Fibroblast of gingiva (primary cell): ENCODE measurements at places on chromosomes 4 and X.

DNA sequence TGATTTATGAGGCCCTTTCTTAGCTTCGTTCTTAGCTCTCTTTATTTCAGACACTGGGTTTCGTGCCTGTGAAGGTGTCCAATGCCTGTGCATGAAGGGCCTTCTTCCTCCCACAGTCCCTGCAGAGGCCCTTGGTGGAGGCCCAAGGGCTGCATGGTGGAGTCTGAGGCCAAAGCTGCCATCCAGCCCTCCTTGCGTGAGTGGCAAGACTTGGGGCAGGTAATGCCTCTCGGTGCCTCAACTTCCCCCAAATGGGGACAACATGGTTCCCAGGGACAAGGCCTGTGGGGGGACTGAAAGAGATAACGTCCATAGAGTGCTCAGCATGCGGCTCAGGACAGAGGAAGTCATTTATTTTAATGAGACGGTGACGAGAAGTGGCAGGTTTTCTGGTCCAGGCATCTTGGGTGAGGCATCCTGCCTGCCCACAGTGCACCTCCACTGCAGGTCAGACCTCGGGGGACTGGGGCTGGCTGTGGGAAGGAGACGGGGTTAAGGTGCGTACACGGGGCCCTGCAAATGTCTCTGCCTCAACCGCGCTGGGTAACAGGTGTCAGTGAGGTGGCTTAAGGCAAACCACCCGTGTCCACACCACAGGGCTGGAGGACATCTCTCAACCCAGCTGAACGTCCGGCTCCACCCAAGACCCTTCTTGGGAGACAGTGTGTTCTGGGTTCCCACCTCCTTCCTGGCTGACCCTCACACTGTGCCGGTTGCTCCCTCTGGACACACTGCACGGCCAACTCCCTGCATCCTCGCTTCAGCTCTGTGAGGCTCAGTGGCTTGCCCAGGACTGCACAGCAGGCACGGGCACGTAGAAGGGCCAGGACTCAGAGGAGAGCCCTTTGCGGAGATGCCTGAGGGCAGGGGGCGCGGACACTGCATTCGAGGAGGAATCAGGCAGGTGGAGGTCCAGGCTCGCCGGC lies 50.5 kb downstream of the PSAPL1 start:
- no peak for DNase-seq

DNA sequence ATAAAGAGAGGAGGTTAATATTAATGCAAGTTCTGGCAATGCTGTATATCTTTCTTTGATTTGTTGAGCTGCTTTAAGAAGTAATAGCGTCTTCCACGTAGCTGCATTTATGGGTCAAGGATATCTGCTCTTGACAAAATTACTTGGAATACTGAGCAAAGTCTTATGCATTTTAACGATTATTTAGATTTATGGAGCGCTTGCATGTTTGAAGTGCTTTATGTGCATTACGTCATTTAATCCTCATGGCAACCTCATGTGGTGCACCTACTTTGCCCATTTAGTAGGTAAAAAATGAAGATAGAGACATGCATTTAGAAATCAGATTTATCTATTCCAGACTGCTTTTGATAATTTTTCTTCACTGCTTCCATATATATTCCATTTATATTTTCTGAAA lies 46.0 kb downstream of the DTHD1 start:
- DNase-seq: no peak

GRCh38 chr4:76779740-76780459 lies 118.0 kb downstream of the SOWAHB start:
- no peak for DNase-seq

DNA sequence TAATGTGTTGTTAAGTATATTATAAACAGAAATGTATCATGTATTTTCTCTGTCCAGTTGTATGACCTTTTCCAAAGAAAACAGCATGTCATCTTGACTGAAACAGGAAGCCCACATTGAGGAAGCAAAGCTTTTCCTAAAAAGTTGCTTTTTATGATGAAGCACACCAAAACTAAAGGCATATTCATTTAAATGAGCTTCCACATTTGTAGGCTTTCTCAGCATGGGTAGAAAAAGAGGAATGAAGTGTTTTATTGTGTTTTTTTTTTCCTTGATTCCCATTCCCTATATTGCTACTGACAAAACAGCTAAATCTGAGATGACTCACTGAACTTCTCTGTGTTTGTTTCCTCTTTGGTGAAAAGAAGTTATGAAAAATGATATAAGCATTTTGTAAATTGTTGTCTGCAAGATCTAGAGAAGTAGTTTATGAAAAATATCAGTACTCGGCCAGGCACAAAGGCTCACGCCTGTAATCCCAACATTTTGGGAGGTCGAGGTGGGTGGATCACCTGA lies 32.5 kb upstream of the FRAS1 start:
- no peak for DNase-seq

- DNase-seq: peak; percentile 29
These were observed 127.1 kb downstream of the FBXO8 start for GRCh38 chr4:174156239-174156826.

DNA sequence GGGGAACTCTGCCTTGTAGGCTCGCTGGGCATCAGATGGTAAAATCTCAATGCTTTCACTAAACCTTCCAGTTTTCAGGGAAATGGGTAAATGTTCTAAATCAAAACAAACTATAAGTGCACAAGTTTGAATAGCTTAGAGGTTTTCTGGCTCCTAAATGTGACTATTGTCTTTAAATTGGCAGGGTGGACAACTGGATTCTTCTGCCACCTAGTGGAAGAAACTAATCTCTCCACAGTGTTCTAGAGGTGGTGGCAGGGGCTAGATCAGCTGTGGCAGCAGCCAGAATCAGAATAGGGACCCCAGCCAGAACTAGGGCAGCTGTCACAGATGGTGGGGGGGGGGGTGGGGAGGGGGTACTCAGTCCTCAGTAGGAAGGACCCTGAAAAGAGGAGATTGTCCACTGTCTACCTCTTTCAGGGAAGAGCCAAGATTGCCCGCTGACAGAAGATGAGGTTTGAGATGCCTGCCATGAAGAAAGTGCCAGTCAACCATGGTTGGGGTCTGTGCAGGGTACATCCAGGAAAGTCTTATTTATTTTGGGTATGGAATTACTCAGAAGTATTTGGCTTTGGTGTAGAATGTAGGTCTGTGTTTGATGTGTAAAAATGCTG lies 201.4 kb downstream of the CCNG2 start:
- peak; percentile 22 for DNase-seq

DNA sequence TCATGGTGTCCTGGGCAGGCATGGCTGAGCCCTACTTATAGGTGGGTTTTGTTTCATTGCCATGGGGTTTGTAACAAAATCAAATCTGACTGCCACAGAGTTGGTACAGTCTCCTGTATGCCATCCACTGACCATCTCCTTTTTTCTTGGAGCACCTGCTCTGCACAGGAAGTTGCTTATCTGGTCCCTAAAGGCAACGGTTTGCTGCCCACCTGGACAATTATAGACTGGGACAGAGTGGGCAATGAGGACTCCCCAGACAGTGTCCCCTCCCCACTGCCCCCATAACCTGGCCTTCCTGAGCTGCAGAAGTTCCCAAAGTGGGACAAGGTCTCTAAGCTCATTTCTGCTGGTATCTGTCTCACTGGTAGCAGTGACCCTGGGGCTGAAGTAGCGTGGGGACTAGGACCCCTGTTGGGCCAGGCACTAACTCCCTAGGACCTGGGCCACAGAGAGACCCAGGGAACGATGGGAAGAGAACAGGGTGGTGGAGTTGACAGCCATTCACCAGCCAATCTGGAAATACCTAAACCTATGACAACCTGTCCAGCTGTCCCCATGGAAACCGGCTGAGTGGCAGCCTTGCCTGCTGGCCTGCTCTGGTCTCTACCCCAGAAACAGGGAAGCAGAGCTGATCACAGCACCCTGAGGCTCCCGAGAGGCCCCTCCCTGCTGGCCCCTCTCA lies 64.7 kb downstream of the WFS1 start:
- no peak for DNase-seq

DNA sequence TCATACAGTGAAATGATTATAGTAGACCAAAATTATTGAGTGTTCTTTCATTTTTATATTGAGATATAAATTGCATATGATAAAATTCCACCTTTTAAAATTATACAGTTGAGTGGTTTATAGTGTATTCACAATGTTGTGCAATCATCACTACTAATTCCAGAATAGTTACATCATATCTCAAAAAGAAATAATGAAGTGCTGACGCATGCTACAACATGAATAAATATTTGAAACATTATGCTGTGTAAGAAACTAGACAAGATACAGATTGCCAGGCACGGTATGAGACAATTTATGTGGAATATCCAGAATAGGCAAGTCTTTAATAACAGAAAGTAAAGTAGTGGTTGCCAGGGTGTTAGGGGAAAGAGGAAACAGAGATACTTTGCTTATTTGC lies 871.7 kb downstream of the FAM133A start:
- no peak for DNase-seq

DNA sequence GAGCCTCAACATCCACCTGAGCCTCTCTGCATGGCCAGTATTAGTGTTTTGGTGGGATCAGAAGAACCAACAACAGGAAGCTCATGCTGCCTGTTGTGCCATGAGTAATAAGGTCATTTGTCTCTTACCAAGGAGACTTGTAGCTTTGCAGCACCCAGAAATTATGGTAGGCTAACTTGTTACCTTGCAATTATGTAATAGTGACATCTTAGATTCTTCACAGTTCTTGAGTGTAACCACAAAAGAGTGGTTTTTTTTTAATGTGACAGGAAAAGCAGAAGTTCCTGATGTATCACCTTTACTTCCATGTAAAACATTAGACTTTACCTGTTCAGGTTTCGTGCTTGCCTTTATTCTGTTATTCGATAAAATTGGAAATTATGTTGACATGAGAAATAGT lies 263.9 kb upstream of the CXXC4 start:
- DNase-seq: no peak

- DNase-seq: peak; percentile 41
These were observed 792 bp downstream of the PPID start for GRCh38 chr4:158722291-158722916.

DNA sequence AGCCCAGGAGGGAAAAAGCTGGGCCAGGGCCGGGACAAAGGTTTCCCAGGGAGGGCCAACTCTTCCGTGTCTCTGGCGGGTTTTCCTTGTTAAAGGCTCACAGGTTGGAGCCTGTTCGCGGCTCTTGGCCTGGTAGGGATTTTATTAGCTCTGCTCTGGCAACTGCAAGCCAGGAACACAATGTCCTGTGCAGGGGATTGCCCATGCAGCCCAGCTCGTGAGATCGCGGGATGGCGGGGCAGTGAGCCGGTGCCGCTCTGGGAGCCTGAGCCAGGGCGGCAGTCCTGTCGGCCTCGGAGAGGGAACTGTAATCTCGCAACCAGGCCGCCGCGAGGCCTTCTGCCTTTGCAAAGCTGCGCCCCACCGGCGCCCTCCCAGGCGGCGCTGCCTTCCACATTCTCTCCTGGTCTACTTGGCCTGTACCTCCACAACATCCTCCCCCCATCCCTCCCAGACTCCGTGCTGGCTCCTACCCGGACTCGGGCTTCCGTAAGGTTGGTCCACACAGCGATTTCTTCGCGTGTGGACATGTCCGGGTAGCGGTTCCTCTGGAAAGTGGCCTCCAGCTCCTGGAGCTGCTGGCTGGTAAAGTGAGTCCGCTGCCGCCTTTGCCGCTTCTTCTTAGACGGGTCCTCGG lies 2.1 kb downstream of the PITX2 start:
- no peak for DNase-seq

GRCh38 chr4:87423317-87424098 lies 1.1 kb downstream of the NUDT9 start:
- DNase-seq: no peak

- no peak for DNase-seq
These were observed 3.5 kb downstream of the CCDC22 start for GRCh38 chrX:49238735-49239134.

DNA sequence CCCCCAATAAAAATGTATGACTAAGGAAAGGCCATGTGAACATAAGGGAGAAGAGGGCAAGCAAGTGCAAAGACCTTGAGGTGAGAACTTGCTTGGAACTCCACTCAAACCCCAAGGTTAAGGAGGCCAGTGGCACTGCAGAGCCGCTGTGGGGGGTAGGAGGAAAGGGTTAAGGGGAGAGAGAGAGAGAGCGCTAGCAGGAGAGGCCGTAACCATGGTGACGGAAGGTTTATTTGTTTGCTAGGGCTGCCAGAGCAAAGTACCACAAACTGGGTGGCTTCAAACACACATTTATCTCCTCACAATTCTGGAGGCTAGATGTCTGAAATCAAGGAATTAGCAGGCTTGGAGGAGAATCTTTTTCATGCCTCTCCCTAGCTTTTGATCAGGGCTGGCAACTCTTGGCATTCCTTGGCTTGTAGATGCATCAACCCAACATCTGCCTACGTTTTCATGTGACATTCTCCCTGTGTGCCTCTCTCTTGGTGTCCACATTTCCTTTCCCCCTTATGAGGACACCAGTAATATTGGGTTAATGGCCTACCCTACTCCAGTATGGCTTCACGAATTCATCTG lies 35.2 kb downstream of the SMIM20 start:
- DNase-seq: no peak

DNA sequence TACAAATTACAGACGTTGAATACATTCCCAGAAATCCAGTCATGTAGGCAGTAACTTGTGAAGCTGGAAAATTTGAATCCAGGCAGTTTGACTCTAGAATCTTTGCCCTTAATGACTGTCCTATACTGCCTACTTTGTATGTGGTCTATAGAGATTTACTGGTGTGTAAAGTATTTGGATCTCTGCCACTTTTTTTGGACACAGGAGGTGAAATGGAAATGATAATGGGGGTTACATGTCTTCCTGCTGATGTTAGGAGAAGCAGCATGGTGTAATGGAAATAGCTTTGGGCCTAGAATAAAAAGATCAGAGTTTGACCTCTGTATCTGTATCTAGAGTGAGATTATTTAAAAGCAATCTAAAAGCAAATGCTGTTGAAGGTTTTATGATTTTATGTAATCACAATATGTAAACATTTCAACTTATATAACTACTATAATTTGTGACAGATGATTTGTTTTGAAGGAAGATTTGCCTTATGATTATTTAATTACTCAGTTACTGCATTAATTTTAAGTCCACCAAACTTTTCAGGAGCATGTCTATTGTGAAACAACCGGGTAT lies 3.3 kb downstream of the COL4A5 start:
- DNase-seq: no peak

DNA sequence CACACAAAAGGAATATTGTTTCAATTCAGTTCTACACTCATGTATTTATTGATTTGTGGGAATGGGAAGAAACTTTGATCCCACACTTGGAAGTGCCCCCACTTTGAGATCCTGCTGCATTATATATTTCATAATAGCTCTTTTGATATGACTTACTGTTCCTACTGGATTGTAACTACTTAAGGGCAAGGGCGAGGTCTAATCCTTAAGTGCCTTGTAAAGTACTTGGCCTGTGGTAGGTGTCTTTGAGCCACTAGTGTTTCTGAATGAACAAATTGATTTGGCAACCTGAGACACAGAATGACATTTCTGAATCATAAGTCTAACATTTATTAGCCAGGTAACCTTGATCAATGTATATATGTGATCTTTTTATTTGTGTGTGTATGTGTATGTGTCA lies 767.2 kb downstream of the RAB28 start:
- DNase-seq: no peak

- DNase-seq: no peak
These were observed 61.9 kb downstream of the DDIT4L start for GRCh38 chr4:100128338-100128737.

DNA sequence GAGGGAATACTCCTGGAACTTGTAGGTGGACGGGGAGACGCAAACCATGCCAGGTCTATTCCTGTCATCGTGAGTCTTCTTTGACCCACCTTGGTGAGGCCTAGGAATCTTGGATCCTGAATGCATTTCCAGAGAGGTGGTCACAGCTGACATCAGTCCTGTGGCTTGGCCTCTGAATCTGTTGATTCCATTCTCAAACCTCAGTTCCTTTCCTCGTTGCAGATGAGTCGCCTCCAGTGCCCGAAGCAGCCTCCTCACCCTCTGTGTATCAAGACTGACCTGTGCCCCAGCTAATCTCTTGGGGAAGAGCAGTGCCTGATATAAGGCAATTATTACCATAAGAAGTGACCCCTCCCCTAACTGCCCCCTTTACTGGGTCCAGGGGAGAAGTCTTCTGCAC lies 118.1 kb downstream of the SMIM20 start:
- DNase-seq: peak; percentile 56
